ENCODE measurements at places on chromosomes 6 and 20.

GRCh38 chr6:148873868-148874267 is 127.0 kb downstream of the UST start:
- DNase-seq, result no peak

GRCh38 chr6:47490676-47491075 is 13.1 kb downstream of the CD2AP start:
- DNase-seq, result no peak

DNA sequence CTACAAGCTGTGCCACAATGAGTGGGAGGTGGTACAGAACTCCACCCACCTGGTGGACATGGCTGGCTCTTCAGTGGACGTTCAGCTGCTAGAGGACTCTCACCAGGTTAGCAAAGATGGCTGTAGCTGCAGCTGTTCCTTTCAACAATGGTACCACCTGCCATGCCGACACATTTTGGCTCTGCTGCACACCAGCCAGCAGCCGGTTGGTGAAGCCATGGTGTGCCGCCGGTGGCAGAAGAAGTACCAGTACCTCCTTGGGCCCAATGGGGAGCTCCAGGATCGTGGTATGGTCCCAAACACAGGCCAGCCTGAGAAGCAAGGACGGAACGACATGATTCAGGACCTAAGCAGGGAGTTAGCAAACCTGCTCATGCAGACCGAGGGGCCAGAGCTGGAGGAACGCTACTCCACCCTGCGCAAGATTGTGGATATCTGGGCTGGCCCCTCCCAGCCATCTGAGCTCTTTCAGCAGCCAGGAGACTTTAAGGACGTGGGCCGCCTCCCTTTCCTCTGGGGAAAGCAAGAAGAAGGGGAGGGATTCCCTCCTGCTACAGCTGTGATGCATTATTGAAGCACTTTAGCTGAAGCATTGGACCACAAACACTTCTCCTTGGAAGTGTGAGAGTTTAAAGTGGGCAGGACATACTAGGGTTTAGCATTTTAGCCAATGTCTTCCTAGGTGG is 2.8 kb upstream of the ZSWIM1 start:
- DNase-seq, result no peak

GRCh38 chr6:139801571-139802321 is 427.3 kb upstream of the CITED2 start:
- no peak for DNase-seq

- DNase-seq, result no peak
These were observed 506.9 kb upstream of the JARID2 start for GRCh38 chr6:14738933-14739332.

- DNase-seq, result peak; percentile 35
These were observed 60.8 kb downstream of the RTN4IP1 start for GRCh38 chr6:106568530-106568929.

GRCh38 chr20:36523341-36523740 is 18.0 kb upstream of the MYL9 start:
- DNase-seq, result no peak

- peak; percentile 62 for DNase-seq
These were observed 233.6 kb upstream of the ASCC3 start for GRCh38 chr6:101114703-101115102.

- peak; percentile 31 for DNase-seq
These were observed 1.6 kb upstream of the THBD start for GRCh38 chr20:23050847-23051627.

GRCh38 chr6:47028835-47029360 is 13.2 kb downstream of the ADGRF1 start:
- no peak for DNase-seq

DNA sequence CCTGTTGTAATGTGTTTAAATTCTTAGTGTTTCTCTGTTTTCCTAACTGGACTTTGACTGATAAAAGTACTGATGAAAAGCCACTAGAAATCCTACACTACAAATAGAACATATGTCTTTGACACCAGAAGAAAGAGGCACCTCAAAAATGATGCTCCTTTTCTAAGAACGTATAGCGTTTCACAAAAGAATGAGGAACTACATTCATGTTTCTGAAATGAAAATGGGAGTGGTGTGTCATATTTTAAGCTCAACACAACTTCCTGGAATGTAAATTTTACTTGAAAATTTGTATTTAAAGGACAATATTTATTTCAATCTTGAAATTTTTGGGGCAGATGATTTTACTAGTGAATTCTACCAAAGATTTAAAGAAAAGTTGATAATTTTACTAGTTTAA is 35.3 kb downstream of the KIAA0408 start:
- no peak for DNase-seq

DNA sequence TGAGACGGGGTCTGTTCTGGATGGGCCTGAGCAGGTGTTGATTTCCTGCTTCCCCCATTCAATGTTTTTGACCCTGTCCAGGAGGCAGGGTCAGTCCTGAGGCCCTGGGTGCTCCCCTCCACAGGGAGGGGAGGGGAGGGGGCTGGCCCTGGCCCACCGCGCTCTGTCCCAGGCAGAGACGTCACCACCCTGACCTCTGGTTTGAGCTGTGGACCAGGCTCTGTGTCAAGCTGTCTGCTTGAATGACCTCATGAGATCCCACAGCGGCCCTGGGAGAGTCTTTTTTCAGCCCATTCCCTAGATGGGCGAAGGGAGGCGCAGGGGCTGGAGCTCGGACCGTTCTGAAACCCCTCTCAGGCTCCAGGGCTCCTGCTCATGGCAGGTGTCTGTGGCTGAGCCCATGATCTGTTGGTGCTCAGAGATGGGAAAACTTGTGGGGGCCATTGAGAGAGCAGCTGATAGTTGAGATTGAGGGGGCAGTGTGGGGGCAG is 8.9 kb upstream of the LKAAEAR1 start:
- DNase-seq, result no peak

DNA sequence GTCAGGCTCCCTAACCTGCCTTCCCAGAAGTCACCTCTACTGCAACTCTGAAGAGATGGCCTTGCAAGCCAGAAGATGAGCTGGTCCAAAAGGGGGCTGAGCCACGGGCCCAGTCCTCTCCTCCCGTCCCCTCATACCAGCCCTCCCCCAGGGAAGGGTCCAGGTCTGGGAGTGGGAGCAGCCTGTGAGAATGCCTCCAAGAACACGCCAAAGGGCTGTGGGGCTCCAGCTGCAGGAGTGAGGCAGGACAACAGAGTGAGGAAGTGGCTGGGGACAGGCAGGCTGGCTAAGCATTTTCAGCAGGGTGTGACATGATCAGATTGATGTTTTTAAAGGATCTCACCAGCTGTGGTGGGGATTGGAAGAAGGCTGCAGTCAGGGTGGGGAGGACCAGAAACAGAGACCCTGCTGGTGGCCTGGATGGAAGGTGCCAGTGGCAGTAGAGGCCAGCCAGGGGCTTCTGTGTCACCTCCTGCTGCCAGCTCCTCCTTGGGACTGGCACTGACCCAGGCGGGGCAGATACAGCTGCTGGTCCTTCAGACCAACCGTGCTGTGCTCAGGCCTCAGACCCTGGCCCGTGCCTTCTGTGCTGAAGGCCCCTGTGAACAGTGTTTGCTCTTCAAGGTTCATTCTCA is 257.6 kb downstream of the NRN1 start:
- no peak for DNase-seq

GRCh38 chr6:15255481-15255880 is 9.6 kb downstream of the JARID2 start:
- DNase-seq, result no peak

GRCh38 chr6:85672623-85673022 is 29.9 kb upstream of the SYNCRIP start:
- DNase-seq, result no peak

DNA sequence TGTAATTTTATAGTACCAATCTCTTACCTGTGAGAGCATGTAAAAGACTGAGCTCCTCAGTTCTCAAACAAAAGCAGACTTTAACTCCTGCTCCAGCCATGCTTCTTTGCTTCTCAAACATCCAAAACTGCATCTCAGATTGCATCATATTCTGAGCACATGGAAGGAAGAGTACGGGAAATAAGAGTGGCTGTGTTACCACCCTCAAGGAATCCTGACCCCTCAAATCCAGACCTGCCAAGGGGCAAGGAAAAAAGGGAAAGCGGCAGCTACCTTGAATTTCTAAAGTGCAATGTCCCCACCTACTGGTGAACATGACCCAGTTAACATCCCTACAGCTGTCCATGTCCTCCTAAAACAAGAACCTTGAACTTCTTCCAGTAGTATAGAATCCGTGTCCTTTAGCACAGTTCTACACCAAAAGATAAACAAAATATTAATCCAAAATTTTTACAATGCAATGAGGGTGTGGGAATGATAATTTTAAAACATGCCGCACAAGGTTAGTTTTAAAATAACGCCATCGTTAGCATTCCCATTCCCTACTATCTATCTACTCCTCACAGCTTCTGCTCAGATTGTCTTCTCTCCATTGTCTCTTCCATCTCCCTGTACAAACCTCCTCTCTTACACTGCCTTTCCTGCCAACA is 34.1 kb upstream of the HLA-DQB1 start:
- peak; percentile 49 for DNase-seq

GRCh38 chr6:13485923-13486562 is 1.4 kb downstream of the GFOD1 start:
- peak; percentile 37 for DNase-seq

DNA sequence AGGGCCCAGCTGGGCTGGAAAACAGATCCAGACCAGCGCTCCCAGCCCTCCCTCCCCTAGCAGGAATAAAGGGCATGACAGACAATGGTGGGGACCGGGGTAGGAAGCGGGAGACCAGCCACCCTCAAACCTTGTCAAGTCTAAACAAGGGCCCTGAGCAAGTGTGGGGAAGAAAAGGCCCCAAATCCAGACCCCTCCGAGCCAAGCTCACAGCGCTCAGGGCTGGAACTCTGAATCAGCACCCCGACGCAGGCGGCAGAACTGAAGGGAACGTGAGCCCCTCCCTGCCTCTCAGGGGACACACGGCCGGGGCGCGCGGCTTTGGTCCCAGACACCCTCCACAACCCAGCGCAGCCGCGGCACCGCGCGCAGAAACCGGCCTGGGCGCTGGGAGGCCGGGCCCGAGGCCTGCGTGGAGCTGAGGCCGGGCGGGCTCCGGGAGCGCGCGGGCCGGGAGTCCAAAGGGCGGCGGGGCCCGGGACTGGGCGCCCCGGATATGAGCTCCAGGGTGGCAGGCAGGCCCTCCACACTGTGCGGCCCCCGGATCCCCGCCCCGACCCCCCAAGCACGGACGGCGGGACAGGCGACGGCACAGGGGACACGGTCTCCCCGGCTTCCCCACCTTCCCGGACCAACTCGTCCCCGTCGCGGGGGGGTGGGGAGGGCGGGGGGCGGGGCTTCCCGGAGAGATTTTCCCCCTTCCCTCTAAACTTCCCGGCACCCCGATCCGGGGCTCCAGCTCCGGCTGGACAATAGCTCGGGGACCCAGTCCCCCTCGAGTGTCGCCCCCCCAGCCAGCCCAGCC is 641 bp downstream of the TEAD3 start:
- no peak for DNase-seq

- no peak for DNase-seq
These were observed 686 bp downstream of the COL12A1 start for GRCh38 chr6:75204959-75205775.

GRCh38 chr6:107868867-107869611 is 44.9 kb upstream of the SCML4 start:
- no peak for DNase-seq

GRCh38 chr6:161108916-161109315 is 117.3 kb downstream of the MAP3K4 start:
- no peak for DNase-seq

DNA sequence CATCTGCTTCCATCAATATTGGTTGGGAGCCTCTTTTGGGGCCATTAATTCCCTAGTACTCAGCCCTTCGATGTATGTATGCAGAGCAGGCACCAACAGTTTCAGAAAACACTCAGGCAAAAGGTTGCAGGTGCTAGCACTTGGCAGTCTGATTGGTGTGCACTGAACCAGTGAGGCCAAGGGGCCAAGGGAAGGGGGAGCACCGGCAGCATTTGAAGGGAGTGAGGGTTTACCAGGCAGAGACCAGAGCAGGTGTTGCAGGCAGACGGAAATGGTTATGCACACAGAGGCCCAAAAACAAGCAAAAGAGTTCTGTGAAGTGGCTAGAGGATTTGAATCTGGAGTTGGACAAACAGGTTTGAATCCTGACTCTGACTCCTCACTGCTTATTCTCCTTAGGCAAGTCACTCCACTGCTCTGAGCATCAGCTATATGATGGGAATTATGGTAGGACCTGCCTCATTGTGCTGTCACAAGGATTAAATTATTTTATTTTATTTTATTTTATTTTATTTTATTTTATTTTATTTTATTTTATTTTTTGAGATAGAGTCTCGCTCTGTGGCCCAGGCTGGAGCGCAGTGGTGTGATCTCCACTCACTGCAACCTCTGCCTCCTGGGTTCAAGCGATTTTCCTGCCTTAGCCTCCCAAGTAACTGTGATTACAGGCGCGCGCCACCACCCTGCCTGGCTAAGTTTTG is 58.1 kb upstream of the SHLD1 start:
- DNase-seq, result no peak

DNA sequence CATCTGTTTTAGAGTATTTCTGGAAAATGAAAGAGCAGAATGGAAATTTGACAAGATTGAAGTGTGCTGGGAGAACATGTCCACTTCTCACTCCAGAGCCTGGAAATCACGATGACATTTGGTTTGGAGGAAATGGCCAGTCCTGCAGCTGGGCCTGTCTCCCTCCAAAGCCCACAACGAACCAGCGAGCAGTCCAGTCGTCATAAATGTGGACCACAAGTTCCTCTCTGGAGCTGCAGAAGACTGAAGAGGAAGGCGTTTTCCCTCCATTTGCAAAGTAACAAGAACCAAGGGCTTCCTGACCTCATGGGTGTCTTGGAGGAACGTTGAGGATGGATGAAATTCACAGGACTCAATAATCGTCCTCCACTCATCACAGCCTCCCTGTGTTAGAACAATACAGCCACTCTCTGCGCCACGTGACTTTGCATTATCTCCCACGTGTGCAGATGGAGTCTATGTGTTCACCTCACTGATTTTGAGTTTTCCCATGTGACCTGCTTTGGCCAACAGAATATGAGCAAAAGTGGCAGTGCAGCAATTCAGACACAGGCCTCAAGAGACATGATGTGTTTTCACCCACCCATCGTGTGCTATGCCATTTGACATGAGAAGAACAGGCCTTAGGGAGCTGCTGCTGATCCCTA is 9.1 kb upstream of the SPATS1 start:
- no peak for DNase-seq

- DNase-seq, result no peak
These were observed 5.2 kb upstream of the MMS22L start for GRCh38 chr6:97288188-97288587.

DNA sequence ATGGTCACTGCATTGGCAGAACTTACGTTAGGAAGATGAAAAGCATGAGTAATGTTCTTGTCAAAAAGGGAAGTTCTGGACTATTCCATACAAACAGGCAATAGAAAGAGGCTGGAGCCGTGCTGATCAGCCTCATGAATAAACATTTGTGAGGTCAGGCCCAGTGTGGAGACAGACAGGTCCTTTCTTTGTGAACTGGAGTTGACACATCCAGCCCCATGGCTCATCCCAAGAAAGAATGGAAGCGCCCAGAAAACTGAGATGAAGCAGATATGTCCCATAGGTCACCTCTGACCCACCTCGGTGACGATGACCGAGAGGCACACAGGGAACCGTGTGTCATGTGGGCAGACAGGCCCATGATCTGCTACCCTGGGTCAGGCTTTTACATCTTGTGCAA is 276.0 kb upstream of the SGK1 start:
- peak; percentile 81 for DNase-seq

GRCh38 chr6:88804701-88805100 is 158.7 kb downstream of the RNGTT start:
- DNase-seq, result no peak
